Right ventricle myocardium inferior (tissue), 1 donor: ENCODE measurements at places on chromosomes 16 and 17. TPM values are rescaled to one million over a fixed set of nuclear protein-coding genes. Genes with fewer than 3 reads are reported as not detected.
A peak's percentile ranks its signal among the peaks of the same experiment; 100 is the strongest.

ZNF750 gene
- total RNA-seq, result not detected

- peak; percentile 80 for DNase-seq
Observed at GRCh38 chr16:4847774-4848587, 700 bp downstream of the UBN1 start.

- no peak for DNase-seq
Observed at GRCh38 chr17:75262112-75262606, 480 bp downstream of the MRPS7 start.

DNA sequence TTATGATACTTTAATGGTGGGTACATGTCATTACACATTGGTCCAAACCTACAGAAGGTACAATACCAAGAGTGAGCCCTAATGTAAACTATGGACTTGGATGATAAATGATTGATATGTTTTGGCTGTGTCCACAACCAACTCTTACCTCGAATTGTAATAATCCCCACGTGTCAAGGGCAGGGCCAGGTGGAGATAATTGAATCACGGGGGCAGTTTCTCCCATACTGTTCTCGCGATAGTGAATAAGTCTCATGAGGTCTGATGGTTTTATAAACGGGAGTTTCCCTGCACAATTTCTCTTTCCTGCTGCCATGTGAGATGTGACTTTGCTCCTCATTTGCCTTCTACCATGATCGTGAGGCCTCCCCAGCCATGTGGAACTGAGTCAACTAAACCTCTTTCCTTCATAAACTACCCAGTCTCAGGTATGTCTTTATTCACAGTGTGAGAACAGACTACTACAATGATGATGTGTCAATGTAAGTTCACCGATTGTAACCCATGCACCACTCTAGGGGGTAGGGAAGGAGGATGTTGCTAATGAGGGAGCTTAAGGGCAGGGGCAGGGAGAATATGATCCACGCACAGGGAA is 7.0 kb upstream of the METTL22 start:
- no peak for DNase-seq

DNA sequence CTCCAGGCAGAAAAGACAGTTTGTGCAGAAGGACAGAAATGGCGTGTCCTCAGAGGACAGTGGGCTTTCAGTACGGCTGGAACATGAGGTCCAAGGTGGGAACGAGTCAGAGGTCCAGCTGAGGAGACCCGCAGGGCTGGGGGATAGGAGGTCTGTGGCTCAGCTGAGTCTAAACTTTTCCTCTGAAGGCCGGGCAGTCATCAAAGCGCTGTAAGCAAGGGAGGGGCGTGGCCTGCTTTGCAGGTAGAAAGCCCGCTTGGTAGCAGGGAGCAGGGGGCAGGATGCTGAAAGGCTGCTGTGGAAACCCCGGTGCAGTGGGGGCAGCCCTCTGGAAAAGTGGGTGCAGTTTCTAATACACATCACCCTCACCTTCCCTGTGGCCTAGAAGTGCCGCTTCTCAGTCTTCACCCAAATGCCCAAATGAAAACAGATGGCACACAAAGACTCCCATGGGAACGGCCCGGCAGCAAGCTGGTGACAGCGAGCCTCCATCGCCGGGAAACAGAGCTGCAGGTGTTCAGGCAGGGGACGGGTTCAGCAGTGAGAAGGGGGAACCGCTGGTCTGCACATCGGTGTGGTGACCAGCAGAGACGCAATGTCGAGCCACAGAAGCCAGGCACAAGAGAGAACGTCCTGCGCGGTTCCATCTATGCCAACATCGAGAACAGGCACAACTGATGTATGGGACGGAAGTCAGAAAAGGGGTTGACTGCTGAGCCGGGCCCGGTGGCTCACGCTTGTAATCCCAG is 12.2 kb upstream of the OSGIN1 start:
- no peak for DNase-seq

GRCh38 chr16:17313793-17314547 is 156.8 kb downstream of the XYLT1 start:
- no peak for DNase-seq

DNA sequence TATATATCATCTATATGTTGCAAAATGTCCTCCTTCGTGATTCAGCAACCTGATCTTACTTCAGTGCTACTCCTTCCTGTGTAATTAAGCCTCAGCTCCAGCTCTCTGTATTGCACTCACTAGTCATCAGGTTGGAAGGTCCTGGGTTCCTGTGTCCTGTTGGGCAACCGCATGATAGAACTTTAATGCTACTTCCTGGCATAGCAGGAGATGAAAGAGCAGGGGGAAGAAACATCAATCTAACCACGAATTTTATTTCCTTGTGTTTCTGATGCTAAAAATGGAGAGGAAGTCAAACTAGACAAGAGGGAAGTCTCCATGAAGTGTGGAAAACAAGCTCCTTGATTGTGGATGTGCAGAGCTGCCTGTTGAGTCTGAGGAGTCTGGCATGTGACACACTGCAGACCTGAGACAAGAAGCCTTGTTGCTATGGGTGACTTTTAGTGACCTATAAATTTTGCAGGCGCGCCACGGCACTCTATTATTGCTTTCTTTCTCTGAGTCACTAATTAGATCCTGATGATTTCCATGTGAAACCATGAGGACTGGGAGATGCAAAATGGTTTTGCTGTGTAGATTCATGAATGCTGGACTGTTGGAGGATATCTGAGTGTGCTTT is 25.6 kb downstream of the IGSF6 start:
- no peak for DNase-seq

- DNase-seq, result peak; percentile 74
Observed at GRCh38 chr16:48531011-48531962, 78.7 kb downstream of the N4BP1 start.

DNA sequence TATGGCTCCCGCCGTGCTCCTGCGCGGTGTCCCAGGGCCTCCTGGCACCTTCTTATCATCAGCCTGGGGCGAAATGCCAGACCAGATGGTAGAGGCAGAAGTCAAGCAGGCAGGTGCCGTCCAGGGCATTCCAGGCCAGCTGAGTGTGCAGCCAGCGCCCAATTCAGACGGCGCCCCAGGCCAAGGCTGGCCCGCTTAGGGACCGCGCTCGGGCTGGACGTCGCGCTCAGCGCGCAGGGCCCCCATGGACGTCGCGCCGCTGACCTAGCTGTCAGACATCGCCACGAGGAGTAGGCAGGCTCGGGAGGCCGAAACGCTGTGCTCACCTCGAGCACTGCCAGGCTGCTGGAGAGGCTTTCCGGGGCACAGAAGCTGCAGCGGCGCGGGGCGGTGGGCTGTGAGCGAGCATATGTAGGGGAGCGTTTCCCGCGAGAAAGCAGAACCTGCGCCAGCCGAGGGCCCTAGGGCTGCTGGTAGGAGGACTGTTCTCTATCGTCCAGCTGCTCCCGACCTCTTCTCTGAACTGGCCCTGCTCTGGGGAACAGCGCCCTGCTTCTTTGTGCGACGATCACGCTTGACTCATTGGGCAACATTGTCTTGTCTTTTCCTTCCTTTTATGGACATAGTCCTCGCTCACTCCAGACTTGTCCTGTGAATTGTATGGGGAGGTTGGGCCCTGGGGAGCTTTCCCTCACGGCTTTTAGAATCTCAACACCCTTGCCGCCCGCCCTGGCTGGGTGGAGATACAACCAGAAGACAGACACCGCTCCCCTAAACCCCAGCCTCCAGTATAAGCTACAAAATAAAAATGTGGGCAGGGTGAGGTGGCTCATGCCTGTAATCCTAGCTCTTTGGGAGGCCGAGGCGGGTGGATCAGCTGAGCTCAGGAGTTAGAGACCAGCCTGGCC is 8.4 kb upstream of the CA4 start:
- peak; percentile 80 for DNase-seq

- DNase-seq, result no peak
Observed at GRCh38 chr16:82282662-82283061, 112.6 kb upstream of the MPHOSPH6 start.
